ENCODE measurements at places on chromosomes 5 and 9. TPM values are rescaled to one million over a fixed set of nuclear protein-coding genes. Genes with fewer than 3 reads are reported as not detected.

RBM22 gene
- 15.7 TPM for total RNA-seq

FXN gene
- total RNA-seq, result 8.1 TPM

LCN1 gene
- total RNA-seq, result not detected

PCDHB11 gene
- total RNA-seq, result 0.85 TPM

ADAMTSL1 gene
- total RNA-seq, result 0.68 TPM
